ENCODE measurements at places on chromosomes 7 and 10. TPM values are rescaled to one million over a fixed set of nuclear protein-coding genes. Genes with fewer than 3 reads are reported as not detected.

Gene RPA3
- 104 TPM for total RNA-seq

Gene CYP2C19
- not detected for total RNA-seq

Gene TFEC
- not detected for total RNA-seq

Gene CLDN3
- 3.9 TPM for total RNA-seq

Gene LDB3
- total RNA-seq = 0.06 TPM

Gene WNT8B
- not detected for total RNA-seq

Gene GIMAP5
- total RNA-seq = 0.24 TPM

Gene TLX1
- not detected for total RNA-seq

Gene CLIP2
- 15.2 TPM for total RNA-seq

Gene CFAP43
- 0.19 TPM for total RNA-seq

Gene PGAM2
- not detected for total RNA-seq

Gene HTR5A
- total RNA-seq = not detected

Gene AKR1C2
- total RNA-seq = 4,029 TPM

Gene SHH
- total RNA-seq = 2.2 TPM

Gene OIT3
- total RNA-seq = 0.16 TPM

Gene BHLHA15
- 0.52 TPM for total RNA-seq

Gene OR9A2
- total RNA-seq = not detected

Gene CDC14C
- not detected for total RNA-seq

Gene ITIH5
- 0.09 TPM for total RNA-seq

Gene AGBL3
- total RNA-seq = 1.2 TPM

Gene FAM25C
- 2.4 TPM for total RNA-seq

Gene HECW1
- total RNA-seq = 13.5 TPM

Gene OLAH
- total RNA-seq = not detected

Gene AVPI1
- 96.2 TPM for total RNA-seq

Gene PRKCQ
- 3.9 TPM for total RNA-seq

Gene DIP2C
- 14.6 TPM for total RNA-seq

Gene FAM237B
- total RNA-seq = not detected

Gene GPR146
- total RNA-seq = 1.8 TPM

Gene GRB10
- 54.0 TPM for total RNA-seq

Gene CCL26
- total RNA-seq = 6.8 TPM

Gene CYP2C18
- total RNA-seq = 0.11 TPM

Gene MSMB
- not detected for total RNA-seq

Gene CALCR
- not detected for total RNA-seq

Gene CYP3A7
- total RNA-seq = not detected

Gene SLC16A9
- total RNA-seq = 0.10 TPM
